ENCODE measurements at places on chromosomes 13 and 19.

DNA sequence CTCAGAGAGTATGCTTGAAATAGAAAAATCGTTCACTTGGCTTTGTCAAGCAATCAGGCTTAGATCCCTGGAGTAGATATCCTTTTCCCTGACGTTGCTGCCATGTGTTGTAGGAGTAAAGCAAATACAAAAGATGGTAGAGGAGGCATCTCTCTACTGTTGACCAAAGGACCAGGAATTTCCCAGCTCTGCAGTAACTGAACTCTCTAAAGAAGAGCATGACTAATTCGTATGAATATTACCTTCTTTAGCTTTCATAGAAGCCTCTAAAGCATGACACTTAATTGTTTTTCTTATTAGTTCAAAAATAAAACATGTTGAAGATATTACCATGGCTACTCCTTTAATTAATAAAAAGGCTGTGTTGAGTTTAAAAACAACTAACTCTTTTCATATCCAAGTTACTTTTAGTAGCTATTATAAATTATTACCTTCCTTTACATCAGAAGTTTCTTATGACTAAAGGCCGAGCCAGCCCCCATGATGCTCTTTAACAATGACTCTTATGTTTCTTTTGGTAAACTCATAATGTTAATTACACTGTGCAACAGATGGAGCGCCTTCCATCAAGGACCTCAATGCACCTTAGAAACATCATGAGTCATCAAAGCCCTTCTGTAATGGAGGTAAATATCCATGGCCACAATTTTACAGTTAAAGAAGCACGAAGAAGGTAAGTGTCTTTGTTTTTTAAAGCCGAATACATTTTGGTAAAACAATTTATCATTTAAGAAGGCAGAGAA is 352.4 kb downstream of the KLF5 start:
- no peak for DNase-seq

GRCh38 chr19:5293612-5294378 is 46.8 kb downstream of the PTPRS start:
- no peak for DNase-seq

DNA sequence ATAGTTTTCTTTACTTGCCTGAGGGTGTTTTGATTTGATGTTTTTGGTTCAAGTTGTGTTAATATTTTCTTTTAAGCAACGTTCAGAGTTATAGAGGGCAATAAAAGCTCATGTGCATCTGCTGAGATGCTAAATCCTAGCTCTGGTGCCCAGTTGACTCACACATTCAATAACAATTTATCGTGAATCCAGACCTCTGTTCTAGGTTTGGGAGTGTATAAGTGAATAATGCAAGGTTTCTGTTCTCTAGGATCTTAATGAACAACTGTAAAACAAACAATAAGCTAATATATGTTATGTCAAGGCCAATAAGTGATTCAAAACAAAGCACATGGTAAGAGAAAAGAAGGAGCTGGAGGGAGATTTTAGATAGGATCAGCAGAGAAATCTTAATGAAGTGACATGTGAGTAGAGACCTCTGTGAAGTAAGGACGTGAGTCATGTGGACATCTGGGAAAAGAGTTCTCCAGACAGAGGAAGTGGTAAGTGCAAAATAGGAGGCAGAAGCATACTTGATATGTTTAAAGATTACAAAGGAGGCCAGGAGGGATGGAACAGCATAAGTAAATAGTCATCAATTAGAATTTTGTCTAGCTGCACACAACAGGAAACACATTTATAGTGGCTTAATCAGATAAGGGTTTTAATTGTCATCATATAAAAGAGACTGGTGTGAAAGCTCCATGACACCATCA is 278.5 kb upstream of the HTR2A start:
- no peak for DNase-seq

DNA sequence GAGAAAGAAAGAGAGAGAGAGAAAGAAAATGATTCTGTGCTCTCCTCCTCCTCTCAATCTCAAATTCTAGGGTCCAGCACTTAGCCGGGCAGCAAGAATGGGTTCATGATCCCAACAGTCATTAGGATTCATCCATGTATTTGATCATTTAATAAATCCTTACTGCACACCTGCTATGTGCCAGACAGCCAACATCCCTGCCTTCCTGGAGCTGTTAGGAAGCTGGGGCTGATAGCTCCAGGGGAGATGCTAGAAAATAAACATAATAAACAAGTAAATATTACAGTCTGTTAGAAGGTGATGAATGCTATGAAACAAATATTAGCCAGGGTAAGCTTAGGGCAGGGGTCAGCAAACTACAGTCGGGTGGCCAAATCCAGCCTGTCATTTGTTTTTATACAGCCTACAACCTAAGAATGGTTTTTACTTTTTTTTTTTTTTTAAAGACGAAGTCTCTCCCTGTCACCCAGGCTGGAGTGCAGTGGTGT is 9.9 kb upstream of the ACP7 start:
- DNase-seq = no peak

DNA sequence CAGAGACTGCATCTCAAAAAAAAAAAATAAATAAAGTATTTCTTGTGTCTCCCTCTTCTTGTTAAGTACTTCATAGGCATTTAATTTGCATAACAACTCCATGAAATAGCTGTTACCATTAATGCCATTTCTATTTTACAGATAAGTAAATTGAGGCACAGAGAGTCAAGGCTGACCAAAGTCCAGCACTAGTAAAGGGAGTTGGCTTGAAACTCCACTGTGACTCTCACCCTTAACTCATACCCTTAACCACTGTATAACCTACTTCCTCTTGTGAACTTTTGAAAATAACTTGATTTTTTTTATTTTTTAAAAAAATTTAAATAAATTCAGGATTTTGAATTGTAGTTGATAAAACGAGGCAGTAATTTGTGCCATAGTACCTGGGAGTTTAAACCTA is 6.0 kb downstream of the GPATCH1 start:
- no peak for DNase-seq

DNA sequence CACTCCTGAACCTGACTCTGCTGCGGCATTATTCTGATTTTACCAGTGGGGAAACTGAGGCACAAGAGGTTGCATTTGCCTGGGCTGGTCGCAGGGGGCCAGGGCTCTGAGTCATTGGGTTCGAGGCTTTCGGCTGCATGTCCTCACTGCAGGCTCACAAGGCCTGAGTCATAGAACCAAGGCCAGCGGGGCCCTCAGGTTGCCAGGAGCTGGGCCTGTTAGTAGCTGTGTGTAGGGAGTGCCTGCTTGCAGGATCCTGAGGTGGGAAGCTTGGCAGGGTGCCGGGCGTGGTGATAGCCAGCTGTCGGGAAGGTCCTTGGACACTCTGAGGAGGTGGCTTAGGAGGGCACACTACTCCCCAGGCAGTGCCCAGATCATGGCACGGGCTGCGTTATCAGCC is 21.6 kb upstream of the F2RL3 start:
- no peak for DNase-seq

DNA sequence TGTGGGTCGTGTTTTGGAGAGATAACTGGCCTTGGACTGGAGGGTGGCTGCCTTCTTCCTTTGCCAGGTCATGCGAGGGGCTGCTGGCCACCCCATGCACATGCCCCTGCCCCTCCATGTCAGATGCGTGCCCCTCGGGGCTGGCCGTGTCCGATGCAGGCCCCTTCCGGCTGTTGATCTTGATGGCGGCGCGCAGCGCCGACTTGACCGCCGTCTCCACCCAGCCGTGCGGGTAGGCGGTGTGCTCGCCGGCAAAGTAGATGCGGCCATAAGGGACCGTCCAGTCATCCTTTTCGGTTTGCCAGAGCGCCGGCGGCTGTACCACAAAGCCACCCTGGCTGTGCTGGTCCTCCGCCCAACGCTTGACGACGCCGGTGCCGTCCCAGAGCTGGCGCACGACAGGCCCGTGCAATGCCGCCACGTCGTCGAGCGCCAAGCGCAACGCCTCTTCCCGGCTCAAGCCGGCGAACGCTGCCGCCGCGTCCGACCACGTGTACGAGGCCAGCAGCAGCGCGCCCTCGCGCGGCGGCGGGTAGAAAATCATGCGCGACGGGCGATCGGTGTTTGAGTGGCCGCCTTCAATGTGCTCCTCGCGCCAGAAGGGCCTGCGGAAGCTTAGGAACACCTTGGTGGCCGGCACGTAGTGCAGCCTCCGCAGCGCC is 6.9 kb downstream of the IL4I1 start:
- DNase-seq = no peak

- DNase-seq = no peak
Observed at GRCh38 chr13:28582892-28583240, 76.1 kb upstream of the POMP start.

GRCh38 chr13:95756072-95756471 is 79.1 kb downstream of the DNAJC3 start:
- DNase-seq = no peak

DNA sequence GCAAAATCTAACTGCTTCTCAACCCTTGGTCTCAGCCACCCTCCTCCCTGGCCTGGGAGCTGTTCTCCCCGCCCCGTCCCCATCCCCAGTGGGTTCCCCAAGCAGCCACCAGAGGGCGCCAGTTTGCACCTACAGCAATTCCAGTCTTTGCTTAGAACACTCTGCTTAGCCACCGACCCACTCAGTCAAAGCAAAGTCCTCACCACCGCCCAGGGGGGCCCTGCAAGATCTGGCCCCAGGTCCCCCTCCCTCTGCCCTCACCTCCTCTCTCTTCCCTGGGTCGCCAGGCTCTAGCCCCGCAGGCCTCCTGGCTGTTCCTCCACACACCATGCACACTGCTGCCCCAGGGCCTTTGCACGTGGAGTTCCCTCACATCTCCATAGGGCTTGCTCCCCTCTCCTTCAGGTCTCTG is 12.4 kb downstream of the TMEM143 start:
- DNase-seq = no peak

DNA sequence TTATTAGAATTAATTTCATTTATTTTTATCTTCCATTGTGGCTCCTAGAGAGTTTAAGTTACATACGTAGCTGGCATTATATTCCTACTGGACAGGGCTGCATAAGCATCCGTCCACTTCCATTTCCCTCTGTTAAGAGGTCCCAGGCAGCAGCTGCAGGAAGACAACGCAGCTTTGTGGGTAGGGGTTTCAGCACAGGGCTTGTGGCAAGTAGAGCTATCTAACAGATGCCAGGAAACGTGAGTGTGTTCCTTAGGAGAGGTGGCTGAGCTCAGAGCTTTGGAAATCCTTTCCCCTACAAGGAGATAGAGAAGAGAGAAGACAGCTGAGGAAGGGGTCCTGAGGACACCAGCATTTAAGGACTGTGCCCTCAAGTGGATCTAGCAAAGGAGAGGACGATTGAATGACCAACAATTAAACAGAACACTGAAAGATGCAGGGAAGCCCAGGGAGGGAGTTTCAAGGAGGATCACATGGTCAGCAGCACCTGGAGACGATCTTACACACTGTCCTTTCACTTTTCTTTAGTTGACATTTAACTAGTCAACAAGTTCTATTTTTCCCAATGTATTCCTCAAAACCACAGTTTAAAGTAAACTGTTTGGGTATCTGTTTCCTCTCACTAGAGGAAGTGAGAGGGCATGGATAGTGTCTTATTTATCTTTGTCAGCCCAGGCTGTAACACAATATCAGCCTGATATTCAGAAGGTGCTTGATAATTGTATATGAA is 2.3 kb upstream of the N4BP2L1 start:
- no peak for DNase-seq

DNA sequence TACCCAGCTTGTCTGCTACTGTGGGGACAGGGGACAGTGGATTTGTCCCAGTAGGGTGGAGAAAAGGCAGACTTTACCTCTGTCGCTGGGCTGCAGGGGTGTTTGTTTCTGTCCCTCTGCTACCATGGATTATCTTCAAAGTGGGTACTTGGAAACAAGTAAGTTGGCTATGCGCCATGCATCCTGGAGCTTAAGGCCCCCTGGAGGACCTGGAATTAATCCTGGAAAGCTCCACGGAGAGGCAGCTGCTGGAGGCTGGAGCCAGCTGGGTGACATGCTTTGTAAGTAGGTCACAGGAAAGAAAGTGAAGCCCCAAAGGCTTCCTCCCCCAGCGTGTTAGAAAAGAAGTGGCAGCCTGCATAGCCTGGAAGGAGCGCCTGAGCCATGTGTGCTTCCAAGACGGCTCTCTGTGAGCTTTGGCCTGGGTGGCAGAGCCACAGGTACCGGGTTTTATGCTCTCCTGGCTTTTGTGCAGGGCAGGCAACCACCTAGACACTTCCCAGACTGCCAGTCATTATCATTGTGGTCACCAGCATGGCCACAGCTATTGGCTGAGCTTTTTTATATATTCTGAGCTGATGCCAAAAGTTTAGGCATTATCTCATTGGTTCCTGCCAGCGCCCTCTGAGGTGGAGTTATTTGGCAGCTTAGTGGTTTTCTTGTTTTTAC is 9.5 kb downstream of the B3GLCT start:
- DNase-seq = peak; percentile 22

DNA sequence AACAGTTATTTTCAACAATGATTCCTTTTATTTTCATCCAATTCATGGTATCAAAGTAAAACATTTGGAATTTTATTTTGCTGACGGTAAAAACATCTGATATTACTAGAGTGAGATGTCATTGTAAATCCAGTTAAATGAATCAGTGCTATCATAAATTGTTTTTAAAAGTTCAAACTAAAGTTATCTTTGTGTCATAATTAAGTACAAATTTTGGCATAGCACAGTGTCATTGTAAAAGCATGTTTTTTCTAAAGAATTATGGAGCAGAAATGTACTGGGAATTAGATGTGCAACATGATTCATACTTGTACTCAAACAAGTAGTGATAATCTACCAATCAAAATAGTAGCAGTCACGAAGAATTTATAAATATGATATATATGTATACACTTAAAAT is 92.8 kb downstream of the FAM216B start:
- no peak for DNase-seq

DNA sequence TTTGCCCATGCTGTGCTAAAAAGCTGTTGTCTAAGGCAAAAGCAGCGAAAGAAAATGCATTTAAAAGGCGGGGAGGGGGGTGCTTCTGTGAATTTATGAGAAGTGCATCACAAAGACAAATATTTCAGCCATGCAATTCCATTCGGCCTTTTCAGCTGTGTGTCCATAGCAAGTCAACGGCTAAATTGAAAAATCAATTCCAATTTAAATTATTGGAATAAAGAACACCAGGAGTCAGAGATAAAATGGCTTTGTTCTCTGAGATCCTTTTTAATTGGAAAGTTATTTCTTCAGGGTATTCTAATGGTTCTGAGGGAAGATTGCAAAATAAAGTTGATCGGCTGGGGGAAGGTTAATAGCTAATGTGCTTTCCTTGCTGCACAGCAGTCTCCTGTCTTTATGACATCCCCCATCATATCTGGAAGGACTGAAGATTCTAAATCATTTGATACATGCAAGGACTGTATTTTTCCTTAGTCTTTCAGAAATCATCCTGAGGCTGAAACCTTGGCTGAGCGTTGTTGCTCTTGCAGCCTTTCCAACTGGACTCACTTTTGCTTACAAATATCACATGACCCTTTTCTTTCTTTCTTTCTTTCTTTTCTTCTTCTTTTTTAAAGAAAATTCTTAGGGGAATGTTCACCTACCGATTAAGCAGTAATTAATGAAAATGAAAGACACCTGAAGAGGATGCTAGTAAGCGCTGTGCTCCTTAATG is 647.1 kb downstream of the DACH1 start:
- DNase-seq = no peak

- DNase-seq = no peak
Observed at GRCh38 chr13:65725006-65725405, 1505.1 kb downstream of the PCDH9 start.

GRCh38 chr19:43752287-43752875 is 2.4 kb downstream of the SMG9 start:
- DNase-seq = no peak

All from NCI-H2081 treated with DMSO at 0.1 percent for 48 hours (cell line).